ENCODE measurements at places on chromosomes 1 and 21. TPM values are rescaled to one million over a fixed set of nuclear protein-coding genes. Genes with fewer than 3 reads are reported as not detected.

FCRL1 gene
- not detected for total RNA-seq

REN gene
- total RNA-seq, result not detected

GRCh38 chr1:150798525-150798924 lies 9.5 kb downstream of the CTSK start:
- no peak for DNase-seq
- H3K27ac ChIP-seq, result no peak overlapping the region
- H3K4me3 ChIP-seq, result no peak overlapping the region
- H3K27me3 ChIP-seq, result no peaks in the 10 kb centered on the region
- H3K36me3 ChIP-seq, result no peaks in the 10 kb centered on the region

DNA sequence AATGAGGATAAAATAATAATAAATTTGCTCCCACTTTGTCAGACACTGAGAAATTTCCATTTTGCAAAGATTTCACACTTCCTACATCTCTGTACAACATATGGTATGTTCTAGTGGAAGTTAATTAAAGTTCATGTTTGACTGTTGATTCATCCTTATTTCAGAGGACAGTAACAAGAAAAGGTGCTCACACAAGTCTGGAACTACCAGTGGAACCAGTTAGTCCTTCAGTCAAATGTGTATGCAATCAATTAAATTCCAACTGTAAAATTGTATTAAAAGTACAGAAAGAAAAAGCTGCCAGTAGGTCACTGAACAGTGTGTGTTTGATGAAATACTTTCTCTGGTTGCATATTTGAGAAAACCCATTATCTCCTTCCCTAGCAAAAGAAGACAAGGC lies 496.0 kb upstream of the PKN2 start:
- H3K36me3 ChIP-seq, result no peaks in the 10 kb centered on the region
- H3K27me3 ChIP-seq, result no peaks in the 10 kb centered on the region
- no peak overlapping the region for H3K4me3 ChIP-seq
- no peak overlapping the region for H3K27ac ChIP-seq

DNA sequence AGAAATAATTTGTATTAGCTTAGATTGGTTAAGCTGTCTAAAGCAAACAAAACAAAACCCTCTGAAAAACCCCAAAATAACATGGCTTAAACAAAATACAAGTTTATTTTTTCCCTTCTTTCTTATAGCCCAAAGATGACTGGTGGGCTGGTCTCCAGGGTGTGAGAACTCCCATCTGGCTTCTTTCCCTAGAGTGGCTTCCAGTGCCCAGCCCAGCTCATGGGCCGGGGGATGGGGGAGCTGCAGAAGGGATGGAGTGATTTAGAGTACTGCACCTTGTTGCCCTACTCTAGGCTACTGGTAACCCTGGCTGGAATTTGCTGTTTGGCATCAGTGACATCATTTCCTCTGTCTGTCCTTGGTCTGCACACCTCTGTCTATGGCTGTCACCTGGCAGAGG lies 223.0 kb downstream of the PBX1 start:
- peak; percentile 35 for DNase-seq
- H3K4me3 ChIP-seq, result no peak overlapping the region
- no peaks in the 10 kb centered on the region for H3K36me3 ChIP-seq
- H3K4me1 ChIP-seq, result peaks cover 99% of the 10 kb centered on the region
- H3K27ac ChIP-seq, result peak overlapping the region; percentile 59
